ENCODE measurements at places on chromosomes 12 and 14.

GRCh38 chr12:75177997-75178396 lies 31.6 kb downstream of the KCNC2 start:
- DNase-seq = peak; percentile 20

DNA sequence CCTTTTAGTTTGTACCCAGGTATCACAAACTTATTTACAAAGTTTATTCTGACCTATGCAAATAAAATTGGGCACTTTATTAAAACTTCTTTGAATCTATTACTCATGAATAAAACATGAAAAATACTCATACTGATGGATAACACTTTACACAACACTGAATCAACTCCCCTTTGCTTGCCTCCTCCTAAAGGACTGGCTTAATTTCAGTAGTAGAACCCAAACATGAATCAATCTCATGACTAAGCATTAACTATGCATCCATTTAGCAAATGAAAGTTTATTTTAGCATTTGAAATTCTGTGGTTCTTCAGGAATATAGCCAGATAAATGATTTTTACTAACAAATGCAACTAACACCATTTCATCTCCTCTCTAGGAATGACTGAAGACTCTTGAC lies 32.4 kb downstream of the DENND5B start:
- DNase-seq = no peak

- no peak for DNase-seq
Observed at GRCh38 chr14:102984336-102985102, 62.1 kb downstream of the AMN start.

GRCh38 chr12:57154076-57154475 lies 6.7 kb upstream of the LRP1-AS start:
- DNase-seq = no peak

DNA sequence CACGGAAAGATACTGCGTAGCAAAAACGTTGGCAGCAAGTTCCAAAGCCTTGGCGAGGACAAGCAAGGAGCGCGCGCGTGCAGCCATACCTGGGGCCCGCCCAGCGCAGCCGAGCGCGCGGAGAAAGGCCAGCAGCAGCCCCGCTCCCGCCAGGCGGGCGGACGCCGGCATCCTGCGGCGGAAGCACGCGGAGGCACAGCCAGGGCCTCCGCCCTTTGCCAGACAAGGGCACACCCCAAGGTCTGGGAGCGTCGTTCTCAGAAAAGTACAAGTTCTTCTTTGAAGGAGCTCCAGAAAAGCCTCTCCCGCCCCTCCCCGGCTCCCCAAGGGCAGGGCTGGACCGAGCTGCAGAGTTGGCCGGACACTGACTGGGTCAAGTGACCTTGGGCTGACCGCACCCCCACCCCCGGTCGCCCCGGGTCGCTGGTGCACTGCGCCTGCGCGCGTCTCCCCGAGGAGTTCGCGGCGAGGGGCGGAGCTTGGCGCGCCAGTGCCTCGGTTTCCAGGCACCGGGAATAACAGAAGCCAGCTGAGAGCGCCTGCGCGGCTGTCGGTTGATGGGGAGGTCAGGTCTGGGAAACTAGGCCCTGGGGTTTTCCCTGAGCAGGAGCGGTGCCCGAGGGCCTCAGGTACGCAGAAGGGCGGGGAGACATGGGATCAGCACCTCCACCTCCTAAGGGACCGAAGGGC lies at the start of gene ZC2HC1C:
TSS of gene ZC2HC1C (plus strand) at position 521 of the 690 bp plus-strand sequence. CDS start 933 bp downstream, outside the sequence.
- peak; percentile 87 for DNase-seq

DNA sequence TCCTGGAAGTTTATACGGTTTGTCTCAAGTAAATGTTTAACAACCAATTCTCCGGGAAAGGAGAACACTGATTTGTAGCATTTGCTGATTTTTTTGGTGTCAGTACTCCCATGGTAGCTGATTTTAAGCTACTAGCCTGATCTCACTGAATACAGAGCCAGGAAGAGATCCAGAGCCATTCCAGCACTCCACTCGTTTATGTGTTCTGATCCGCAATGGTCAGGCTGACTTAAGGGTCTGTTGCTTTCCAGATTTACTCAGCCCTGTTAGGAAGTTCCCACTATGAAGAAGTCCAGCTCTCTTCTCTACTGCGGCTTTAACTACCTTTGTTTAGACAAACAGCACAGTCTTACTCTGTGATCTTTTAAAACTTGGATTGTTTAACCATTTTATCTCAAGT lies 38.0 kb upstream of the NID2 start:
- DNase-seq = no peak

- no peak for DNase-seq
Observed at GRCh38 chr12:81874166-81874565, 115.0 kb upstream of the PPFIA2 start.

DNA sequence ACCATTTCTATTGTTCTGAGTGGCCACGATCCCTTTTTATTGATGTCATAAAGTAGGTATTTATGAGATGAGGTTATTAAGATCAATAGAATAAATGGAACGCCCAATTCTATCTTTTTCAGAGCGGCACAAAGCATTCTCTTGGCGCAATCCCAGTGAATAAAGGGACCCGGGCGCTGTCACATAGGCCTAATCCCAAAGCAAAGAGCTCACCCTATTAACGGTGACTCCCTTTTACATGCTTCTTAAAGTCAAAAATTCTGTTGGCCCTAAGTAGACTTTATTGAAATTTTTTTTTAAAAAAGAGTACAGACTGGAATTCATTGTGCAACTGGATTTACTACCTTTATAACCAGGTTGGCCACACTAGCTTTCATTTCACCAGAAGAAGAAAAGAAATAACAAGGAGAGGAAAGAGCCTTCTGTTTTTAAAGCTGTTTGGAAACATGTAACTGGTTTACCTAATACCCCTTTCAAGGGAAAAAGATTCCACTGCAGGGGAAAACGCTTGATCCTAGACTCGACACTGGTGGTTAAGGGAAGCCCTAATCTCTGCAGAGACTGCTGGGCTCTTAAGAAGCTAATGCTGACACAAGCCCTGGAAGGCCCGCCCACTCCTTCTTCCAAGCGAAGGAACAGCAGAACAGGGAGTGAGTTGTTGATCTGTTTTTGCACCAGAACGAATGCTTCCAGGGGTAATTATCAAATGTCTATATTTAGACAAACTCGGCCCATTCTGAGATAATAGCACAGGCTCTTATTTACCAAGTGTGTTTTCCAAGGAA lies 381.2 kb downstream of the BCL11B start:
- no peak for DNase-seq

DNA sequence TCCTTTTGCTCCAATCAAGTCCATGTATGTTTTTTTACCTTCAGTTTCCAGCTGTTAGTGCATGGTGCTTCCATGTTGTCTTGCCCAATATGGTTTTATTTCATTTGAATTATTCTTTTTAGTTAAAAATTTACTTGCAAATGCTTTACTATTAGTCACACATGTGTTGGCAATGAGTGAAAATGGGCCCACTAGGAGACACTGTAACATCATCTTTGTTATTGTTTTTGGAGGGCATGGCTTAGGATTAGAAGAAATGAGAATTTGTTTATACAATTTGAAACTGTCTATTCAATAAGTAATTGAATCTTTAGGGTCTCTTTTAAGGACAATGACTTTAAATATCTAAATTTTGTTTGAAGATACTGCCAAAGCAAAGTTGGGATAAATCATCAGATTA lies 133.7 kb downstream of the BRMS1L start:
- peak; percentile 16 for DNase-seq

- DNase-seq = no peak
Observed at GRCh38 chr12:13849456-13849855, 131.9 kb downstream of the GRIN2B start.

DNA sequence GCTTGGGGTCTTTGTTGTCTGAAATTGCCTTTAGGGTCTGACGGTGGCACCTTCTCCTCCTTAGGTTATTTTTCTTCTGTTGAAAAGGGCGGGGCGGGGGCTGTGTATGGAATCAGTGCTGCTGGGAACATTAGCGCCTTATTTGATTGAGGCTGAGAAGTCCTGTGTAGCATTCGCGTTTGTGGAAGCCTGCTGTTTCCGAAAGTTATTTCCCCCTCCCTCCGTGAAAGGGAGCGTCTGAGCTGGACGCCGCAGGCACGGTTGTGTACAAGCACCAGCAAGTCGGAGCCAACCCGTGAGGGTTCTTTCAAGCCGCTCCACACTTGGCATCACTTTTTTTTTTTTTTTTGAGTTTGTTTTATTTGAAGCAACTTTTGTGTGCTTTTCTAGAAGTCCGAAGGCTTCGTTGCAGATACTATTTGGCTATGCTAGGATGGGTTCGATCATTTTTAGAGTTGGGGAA lies 1.1 kb downstream of the SYNE2 start:
- DNase-seq = peak; percentile 51

DNA sequence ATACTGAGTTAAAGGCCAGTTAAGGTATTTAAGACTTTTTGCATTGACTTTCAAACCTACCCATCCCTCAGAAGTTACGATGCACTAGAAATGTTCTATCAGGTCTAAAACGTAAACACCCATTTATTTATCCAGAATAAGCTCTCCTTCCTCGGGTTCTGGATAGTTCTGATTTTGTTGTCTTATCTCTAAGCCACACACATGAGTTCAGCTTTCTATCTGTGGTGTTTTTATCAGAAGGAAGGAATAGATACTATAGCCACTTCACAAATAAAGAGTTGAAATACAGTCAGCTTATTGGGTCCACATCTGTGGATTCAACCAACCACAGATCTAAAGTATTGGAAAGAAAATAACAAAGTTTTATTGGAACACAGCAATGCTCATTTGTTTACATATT lies 5.4 kb downstream of the SFSWAP start:
- DNase-seq = no peak

DNA sequence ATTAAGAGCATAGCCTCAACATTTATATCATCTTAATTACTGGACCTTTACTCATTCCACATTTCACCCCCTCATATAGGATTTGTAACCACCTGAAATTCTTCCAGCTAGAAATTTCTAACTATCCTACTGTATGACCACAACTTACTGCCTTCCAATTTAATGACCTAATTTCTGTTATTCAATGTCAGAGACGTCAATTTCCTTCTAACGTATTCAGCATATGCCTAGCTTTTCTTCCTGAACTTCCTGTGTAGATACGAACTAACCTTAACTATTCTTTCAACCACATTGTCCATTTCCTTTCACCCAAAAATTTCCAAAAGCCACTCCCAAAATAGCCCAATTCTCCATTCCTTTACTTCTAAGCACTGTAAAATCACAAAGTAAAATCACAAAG lies 108.0 kb downstream of the EEA1 start:
- DNase-seq = no peak

- DNase-seq = no peak
Observed at GRCh38 chr12:102504871-102505270, 24.5 kb upstream of the IGF1 start.

GRCh38 chr12:10697862-10698261 lies 24.0 kb upstream of the STYK1 start:
- no peak for DNase-seq

GRCh38 chr14:37859177-37859576 lies 263.7 kb downstream of the TTC6 start:
- no peak for DNase-seq

DNA sequence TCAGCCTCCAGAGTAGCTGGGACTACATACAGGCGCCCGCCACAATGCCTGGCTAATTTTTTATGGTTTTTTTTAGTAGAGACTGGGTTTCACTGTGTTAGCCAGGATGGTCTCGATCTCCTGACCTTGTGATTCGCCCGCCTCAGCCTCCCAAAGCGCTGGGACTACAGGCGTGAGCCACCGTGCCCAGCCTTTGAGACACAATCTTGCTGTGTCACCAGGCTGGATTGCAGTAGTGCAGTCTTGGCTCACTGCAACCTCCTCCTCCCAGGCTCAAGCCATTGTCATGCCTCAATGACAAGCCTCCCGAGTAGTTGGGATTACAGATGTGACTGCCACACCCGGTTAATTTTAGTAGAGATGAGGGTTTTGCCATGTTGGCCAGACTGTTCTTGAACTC lies 21.3 kb upstream of the STRN3 start:
- DNase-seq = no peak

DNA sequence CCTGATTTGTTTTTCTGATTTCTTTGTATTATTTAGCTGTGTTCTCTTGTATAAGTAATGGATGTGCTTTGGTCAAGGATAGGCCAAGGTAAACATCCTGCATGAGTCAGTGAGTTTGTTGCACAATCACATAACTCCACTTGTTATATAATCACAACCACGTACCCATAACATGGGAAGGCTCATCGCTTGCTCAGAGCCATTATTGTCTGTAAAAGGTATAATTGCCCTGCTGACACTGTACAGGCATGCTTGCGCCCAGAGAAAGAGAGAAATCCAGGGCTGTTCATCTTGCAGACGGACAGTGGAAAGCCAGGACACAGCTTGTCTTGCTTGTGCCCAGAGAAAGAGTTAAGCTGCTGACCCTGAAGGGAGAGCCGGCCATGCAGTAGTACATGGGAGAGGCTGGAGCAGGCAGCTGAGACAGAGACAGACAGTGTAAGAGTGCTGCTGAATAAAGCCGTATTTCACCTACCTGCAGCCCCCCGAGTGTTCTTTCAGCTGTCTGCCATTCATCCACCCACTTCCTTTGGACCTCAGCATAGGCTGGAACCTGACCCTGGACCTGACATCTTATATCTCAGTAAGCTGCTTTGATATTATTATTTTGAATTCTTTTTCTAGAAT lies 174.7 kb upstream of the DAAM1 start:
- DNase-seq = no peak

GRCh38 chr12:2319737-2320506 lies 267.1 kb downstream of the CACNA1C start:
- no peak for DNase-seq

- peak; percentile 73 for DNase-seq
Observed at GRCh38 chr14:89613260-89614008, 196.4 kb upstream of the FOXN3 start.

GRCh38 chr12:55974308-55974730 lies 441 bp downstream of the RAB5B start:
- DNase-seq = peak; percentile 57

DNA sequence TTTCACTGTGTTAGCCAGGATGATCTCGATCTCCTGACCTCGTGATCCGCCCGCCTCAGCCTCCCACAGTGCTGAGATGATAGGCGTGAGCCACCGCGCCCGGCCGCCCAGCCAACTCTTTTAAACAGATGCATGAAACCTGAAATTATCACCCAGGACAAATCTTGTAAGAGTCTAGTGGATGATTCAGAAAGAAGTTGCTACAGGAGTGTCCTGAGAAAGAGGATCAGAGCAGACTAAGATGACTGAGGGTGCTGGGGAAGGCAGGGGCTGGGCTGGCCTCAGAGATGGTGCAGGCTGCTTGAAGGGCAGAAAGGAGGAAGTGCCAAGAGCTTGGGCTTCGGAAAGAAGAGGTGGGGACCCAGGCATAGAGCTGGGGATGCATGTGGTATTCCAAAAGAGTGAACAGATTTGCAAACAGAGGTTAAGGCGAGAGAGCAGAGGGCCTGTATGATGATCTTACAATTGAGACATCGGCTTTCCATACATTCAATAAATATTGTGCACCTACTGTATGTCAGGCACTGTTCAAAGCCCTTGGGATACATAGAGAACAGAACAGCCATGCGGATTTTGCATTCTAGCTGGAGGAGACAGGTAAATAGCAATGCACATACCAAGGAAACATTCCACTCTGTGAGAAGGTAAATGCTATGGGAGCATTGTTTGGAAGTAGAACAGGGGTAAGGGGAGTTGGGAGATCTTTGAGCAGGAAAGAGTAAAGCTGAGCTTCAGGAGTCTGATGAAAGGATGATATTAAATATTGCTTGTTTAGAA lies 7.4 kb upstream of the CD9 start:
- DNase-seq = no peak

DNA sequence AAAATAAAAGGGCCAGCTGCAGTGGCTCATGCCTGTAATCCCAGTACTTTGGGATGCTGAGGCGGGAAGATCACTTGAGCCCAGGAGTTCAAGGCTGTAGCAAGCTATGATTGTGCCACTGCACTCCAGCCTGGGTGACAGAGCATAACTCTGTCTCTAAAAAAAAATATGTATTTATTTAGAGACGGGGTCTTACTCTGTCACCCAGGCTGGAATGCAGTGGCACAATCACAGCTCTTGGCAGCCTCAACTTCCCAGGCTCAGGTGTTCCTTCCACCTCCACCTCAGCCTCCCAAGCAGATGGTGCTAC lies 179.3 kb upstream of the ATF7IP start:
- DNase-seq = no peak
